Mesenteric fat pad (tissue), 1 donor: ENCODE measurements at places on chromosomes 6 and 20. TPM values are rescaled to one million over a fixed set of nuclear protein-coding genes. Genes with fewer than 3 reads are reported as not detected.

DNA sequence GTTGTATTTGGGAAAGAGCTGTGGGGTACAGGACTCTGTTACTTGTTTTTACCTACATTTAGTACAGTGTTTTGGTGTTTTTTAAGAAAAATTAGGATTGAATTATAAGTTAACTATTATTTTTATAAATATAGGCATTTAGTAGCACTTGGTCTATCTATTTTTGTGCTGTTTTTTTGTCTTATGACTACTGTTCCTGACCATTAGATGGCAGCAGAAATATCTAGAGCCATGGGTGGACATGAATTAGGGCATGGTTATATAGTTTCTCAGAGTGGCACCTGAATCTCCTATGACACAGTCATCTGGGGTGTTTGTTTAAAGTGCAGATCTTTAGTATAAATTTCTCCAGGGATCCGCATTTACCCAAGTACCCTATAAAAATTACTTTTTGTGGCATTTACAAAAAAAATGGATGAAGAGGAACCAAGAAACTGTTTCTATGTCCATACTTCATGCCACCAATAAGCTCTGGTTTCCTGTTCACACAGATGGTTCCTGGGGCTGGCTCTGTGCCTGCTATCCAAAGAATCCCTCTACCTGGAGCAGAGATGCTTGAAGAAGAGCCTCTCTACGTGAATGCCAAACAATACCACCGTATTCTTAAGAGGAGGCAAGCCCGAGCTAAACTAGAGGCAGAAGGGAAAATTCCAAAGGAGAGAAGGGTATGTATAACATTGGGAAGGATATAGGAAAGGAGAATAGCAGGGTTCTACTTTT is 19.8 kb downstream of the NFYA start:
- DNase-seq, result no peak

CCN6 gene
- not detected for total RNA-seq

- DNase-seq, result no peak
These were observed 46.7 kb downstream of the DOP1A start for GRCh38 chr6:83114164-83114563.

GRCh38 chr6:116459927-116460326 is 1.2 kb upstream of the CALHM6 start:
- no peak for DNase-seq

- no peak for DNase-seq
These were observed 249.5 kb downstream of the ZFAND3 start for GRCh38 chr6:38068854-38069590.

DNA sequence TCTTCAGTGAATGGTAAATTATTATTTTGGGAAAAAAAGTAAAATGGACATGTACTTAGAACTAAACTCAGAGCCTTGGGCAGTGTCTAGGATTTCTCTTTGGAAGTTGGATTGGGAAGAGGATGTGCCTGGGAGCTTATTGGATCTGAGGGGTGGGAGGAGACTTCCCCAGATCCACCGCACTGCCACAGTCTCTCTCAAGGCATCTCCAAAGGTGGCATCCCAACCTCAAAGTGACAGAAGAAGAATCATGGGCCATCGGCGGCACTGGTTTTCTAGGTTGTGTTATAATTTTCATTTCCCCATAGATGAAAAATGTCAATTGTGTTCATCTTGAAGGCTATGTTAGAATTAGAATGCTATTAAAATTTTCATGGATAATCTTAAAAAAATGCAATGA is 66.8 kb upstream of the CD93 start:
- DNase-seq, result no peak

THEMIS gene
- 0.45 TPM for total RNA-seq

DNA sequence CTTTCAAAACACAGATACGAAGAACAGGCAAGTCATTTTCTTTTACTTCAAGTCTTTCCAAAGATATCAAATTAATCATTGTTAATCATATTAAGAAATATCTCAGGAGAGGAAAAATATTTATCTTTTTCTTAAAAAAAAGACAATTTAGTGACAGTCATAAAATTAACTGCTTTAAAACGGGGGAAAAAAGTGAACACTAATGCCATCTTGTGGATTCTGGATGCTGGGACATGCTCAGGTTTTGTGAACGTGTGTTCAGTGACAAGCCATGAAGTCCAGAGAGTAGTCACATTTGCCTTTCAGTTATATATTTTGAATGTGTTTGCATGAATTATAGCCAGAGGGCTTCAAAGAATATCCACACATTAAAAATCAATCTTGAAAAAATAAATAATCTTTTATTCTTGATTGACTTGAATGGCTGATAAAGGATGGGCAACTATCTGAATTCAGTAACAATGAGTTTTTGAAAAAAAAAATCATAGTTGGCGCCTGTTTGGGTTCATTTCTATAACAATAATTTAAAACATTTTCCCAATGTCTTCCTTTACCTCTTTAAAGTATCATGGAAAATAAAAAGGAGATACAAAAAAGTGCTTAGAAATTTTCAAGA is 74.7 kb upstream of the NOX3 start:
- no peak for DNase-seq

MEP1A gene
- 0.35 TPM for total RNA-seq

DNA sequence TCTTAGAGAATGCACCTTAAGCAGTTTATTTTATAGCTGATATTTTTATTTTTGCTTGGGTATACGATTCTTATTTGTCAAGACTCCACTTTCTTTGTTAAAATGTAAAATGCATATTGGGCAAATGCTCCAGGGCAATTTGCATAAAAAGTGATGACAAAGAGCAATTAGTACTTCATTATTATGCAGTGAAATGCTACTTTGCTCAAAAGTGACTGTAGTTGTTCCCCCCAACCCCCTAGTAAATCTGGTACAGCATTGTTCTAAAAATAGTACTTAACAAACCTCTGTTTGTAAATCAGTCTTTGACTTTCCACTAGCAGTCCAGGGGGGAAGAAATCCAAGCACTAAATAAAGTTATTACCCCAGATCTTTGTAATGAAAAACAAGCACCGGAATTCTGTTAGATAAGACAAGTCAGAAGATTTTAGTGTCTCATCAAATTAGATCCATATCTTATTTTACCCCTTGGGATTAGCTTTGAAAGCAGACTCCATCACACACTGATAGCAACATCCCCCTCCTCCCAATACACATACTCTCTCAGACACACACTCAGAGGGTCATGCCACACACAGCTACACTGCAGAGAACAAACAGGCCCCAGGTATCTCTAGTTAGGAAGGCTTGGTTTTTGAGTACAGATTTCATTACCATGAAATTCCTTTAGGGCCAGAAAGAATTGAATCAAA is 32.9 kb upstream of the BACH2 start:
- DNase-seq, result no peak
